ENCODE measurements at places on chromosomes 7 and 10.

GRCh38 chr7:18455606-18456005 lies 39.9 kb upstream of the HDAC9 start:
- no peak for DNase-seq

- DNase-seq, result no peak
Measured at GRCh38 chr7:102261451-102261850, 25.2 kb upstream of the SH2B2 start.

DNA sequence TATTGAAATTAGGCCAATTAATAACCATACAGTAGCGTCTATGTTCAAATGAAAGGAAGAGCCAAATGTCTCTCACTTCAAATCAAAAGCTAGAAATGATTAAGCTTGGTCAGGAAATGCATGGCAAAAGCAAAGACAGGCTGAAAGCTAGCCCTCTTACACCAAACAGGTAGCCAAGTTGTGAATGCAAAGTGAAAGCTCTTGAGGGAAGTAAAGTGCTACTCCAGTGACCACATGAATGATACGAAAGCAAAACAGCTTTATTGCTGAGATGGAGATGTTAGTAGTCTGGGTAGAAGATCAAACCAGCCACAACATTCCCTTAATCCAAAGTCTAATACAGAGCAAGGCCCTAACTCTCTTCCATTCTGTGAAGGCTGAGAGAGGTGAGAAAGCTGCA lies 123.8 kb downstream of the TEX36 start:
- no peak for DNase-seq

GRCh38 chr7:122632238-122632637 lies 66.7 kb downstream of the RNF133 start:
- DNase-seq, result no peak

- no peak for DNase-seq
Measured at GRCh38 chr10:44010873-44011602, 362.4 kb upstream of the ZNF32 start.

- DNase-seq, result no peak
Measured at GRCh38 chr7:123131556-123131955, 68.2 kb downstream of the SLC13A1 start.

DNA sequence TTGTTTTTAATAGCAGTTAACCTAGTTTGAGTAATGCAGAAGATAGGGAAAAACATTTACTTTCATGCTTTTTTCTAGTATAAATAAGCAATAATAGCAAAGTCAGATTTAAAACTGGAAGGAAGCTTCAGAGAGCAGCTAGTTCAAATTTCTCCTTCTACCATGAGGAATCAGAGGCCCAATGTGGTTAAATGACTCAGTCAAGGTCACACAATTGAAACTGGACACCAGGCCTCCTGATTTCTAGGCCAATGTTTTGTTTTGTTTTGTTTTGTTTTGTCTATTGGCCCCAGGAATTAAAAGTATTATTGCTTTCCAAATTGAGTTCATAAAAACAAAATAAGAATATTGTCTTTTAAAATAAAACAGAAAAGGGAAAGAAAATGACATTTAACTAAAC lies 122.3 kb downstream of the TRIL start:
- no peak for DNase-seq

DNA sequence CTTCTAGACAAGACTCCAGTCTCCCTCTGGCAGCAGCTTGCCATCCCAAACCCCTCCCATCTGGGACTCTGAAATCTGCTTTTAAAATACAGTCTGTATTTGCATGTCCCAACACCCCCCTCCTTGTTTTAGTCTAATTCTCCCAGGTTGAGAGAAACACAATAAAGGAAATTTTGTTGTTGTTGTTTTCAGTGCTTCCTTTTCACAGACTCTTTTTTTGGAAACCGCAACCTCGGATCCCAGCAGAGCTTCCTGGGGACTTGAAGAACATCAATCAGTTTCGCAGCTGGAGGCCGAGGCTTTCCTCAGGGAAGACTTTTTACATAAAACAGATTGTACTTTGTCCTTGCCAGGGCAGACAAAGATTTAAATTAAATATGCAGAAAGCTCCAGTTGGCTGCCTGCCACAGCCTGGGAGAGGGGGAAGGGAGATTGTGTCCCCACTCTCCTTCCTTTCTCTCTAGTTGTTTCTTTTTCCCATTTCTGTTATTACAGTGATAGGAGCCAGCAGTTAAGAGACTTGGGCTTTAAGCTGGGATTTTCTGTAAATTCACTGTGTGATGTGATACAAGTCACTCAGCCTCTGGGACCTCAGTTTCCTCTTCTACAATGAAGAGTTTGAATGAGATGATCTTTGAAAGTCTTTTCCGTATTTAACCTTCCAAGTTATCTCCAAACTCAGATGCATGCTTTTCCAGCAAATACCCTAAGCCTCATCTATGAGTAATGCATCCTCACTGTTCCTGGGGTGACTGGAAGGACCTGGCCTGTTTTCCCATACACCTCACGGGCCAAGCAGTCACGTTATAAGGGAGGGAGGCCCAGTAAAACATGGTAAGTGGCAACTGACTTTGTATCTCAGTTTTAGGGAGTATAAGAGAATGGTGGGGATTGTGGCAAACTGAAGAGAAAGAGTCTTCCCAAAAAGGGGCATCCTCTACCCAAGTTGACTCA lies 192.3 kb downstream of the REEP3 start:
- no peak for DNase-seq

GRCh38 chr7:44713680-44714335 lies 34.8 kb upstream of the ZMIZ2 start:
- DNase-seq, result no peak

DNA sequence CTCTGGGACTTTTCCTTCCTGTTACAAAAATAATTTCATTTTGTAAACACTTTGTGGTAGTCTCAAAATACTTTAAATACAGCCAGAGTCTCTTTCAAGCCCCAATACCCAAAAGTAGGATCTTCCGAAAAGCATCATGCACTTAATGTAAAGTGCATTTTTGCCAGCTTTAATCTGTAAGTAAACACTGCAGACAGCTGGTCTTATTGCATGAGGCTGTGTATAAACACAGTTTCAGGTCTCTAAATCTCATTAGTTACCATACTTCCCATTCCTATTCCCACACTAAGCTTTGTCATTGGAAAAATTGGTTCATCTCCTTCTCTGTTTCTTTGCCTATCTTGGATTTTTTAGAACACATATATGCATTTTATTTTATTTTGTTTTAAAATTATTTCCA lies 87.6 kb upstream of the GNAI1 start:
- no peak for DNase-seq
